CMK (cell line): ENCODE measurements at places on chromosomes 4 and X.

DNA sequence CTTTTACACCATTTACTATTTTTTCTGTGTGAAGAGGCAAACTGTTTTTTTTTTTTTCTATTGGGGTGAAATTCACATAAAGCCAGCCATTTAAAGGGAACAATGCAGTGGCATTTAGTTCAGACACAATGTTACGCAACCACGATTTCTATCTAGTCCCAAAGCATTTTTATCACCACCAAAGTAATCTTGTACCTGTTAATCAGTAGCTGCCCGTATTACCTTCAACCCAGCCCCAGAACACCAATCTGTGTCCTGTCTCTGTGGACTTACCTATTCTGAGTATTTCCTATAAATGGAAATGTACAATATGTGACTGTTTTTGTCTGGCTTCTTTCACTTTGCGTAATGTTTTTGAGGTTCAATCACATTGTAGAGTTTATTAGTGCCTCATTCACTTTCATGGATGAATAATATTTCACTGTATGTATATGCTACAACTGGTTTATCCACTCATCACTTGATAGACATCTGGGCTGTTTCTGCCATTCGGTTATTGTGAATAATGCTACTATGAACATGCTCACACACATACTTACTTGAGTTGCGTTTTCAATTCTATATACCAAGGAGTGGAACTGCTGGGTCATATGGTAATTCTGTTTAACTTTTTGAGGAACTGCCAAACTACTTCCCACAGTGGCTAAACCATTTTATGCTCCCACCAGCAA is 116.2 kb downstream of the CDS1 start:
- no peak for DNase-seq

DNA sequence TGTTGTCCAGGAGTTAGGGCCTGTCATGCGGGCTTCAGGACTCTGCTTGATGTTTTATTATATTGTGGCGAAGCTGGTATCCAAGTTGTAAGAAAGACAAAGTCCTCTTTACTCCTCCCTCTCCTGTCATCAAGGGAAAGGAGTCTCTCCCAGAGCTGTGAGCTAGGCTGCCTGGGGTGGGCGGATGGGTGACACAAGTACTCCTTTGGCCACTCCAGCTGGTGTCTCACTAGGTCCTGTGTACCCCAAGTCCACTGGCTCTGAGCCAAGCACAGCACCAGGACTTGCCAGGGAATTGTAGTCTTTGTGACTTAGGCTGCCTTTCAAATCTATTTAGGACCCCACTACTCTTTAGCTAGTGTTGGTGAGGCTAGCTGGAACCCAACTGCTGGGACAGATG is 36.7 kb upstream of the RPS6KA6 start:
- no peak for DNase-seq

DNA sequence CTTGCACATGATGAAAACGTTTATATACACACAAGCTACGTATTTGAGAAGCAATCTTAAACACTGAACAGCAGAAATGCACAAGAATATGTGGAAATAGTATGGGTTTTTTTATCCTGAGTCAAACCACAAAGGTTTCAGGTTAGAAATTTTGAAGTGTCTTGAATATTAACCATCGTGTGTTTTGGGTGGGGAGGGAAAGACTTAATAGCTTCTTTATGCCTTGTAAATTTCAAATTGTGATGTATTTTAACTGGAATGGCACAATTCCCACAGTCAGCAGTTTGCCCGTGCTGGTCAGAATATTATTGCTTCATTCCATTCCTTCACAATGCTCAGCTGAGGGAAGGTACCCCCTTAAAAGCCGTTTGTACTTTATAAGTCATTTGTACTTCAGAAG is 67.4 kb upstream of the WDR1 start:
- DNase-seq = no peak

DNA sequence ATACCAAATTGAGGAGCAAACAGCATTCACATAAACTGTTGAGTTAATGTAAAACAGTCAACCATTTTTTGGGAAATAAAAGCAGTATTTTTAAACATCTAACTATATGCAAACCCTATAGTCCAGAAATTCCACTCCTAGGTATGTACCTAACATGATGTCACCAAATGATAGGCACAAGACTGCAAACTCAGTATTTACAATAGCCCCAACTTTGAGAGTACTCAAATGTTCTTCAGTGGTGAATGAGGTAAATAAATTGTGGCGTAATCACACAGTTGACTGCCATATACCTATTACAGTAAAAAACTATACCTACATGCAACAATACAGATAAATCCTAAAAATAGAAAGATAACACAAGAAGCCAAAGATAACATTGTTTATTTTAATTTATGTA is 1243.8 kb upstream of the ADGRL3 start:
- DNase-seq = no peak
